ENCODE measurements at places on chromosomes 16 and 17. TPM values are rescaled to one million over a fixed set of nuclear protein-coding genes. Genes with fewer than 3 reads are reported as not detected.
A peak's percentile ranks its signal among the peaks of the same experiment; 100 is the strongest.

KRTAP2-1 gene
- not detected for total RNA-seq

DOC2B gene
- not detected for total RNA-seq

- DNase-seq, result no peak
These were observed 217.8 kb upstream of the PMFBP1 start for GRCh38 chr16:72389791-72390190.

ABCC11 gene
- total RNA-seq, result 0.23 TPM

DNA sequence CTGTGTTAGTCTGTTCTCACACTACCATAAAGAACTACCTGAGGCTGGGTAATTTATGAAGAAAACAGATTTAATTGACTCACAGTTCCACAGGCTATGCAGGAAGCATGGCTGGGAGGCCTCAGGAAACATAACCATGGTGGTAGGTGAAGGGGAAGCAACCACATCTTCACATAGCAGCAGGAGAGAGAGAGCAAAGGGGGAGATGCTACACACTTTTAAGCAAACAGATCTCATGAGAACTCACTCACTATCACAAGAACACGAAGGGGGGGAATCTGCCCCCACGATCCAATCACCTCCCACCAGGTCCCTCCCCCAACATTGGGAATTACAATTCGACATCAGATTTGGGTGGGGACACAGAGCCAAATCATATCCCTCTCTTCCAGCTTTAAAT, 31.8 kb upstream of the NXPH3 start:
- no peak for DNase-seq

DLX4 gene
- 0.28 TPM for total RNA-seq

GRCh38 chr17:47697906-47698711, 4.1 kb downstream of the TBKBP1 start:
- DNase-seq, result no peak

DNA sequence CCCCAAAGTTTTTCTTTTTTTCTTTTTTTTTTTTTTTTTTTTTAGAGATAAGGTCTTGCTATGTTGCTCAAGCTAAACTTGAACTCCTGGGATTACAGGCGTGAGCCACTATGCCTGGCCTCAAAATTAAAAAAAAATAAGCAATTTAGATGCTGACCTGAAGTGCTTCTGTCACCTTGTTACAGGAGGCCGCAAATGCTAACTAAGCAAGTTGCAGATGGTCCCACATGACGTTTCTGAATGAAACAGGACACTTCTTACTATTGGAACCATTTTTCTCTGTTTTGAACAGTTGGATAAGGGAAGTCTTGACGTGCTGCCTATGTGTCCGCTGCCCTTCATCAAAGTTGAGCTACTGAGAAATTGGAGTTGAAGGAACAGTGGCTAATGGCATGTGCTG, 8.8 kb downstream of the ANKRD40CL start:
- no peak for DNase-seq

GRCh38 chr16:85025781-85026653, 1.6 kb upstream of the KIAA0513 start:
- DNase-seq, result no peak

GALR2 gene
- total RNA-seq, result 0.40 TPM

- no peak for DNase-seq
These were observed 241.2 kb upstream of the RPL38 start for GRCh38 chr17:73962308-73962707.

CACNG1 gene
- not detected for total RNA-seq

GRCh38 chr16:54444851-54445458, 158.4 kb upstream of the IRX3 start:
- DNase-seq, result no peak

DNA sequence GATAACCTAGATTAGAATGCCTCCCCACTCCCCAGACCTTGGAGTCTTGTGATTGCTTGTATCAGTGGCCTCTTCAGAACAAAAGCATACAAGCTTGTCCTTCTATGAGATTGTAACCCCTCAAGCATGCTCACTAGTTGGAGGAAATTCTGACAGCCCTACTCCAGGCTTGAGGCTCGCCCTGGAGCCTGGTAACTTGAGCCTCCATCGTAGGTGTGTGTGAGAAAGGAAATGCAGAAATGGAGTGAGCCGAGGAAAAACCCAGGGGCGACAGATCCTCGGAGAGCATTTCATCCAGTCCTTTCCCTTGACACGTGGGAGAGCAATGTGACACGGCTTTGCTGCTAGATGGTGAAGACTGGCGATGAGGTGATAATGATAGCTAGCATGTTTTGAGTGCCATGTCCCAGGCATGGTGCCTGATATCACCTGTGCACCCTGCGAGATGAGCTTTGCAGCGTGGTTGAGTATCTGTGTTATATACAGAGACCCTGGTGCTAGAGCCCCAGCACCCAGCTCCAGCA, 31.2 kb downstream of the GNAO1 start:
- DNase-seq, result no peak

- no peak for DNase-seq
These were observed 59.5 kb upstream of the CACNG4 start for GRCh38 chr17:66904760-66905624.

ANKRD40CL gene
- not detected for total RNA-seq

DNA sequence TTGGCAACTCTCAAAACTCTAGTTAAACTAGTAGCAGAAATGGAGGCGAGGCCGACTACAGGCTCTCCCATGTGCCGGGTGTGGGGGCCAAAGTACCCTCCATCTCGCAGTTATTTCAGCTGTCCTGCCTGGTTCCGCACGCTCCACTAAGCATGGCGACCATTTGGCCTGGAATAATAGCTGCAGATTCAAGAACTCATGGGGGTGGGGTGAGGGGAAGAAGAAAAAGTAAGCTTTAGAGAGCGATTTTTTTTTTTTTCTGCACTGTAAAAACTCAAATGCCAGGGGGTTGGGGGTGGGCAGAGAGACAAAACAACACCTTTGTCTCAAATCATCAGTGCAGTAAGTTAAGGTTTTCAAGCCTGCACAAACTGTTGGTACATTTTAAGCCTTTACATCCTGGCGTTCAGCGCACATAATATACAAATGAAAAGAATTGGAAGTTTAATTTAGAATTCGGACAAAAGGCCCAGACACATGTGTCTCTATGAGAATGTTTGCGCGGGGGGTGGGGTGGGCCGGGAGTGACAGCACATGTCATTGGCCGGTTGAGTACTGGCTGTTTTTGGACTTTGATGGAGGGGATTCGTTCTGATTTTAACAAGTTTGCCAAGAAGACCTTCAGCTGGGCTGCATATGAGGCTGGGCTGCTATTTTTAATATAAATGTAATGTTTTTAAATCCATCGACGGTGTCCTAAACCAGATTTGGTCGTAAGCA, 694.7 kb upstream of the SALL1 start:
- no peak for DNase-seq

- peak; percentile 72 for DNase-seq
These were observed 22.3 kb downstream of the ARHGAP27 start for GRCh38 chr17:45410144-45411091.

KRT38 gene
- total RNA-seq, result not detected

DNA sequence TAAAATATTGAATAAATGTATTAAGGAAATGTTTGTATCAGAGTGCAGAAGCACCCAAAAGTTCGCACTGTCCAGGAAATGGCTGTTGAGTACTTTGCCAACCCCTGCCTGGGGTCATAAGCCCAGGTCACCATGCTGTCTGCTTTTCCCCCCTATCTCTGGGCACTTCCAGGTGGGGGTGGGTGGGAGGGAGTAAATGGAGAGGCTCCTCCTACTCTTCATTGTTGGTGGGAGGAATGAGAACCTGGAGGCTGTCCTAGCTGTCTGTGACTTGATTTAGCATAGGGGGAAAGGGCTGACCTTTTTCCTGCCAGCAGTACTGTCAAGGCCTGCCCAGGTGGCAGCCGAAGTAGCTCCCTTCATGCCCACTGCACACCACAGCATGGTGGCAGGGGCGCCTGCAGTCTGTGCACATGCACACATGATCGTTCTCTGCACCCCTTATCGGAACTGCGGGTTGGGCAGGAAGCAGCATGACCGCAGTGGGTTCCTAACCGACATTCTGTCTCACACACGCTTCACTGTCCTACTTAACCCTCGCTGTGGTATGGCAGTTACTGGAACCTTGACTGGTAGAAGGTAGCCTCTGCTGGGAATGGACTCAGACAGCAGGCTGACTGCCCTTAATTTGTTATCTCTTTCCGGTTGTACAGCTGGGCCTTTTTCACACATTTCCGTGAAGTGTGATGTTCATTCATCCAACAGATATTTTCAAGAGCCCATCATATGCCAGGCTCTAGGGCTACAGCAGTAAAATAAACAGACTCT, 41.5 kb downstream of the LDHD start:
- peak; percentile 94 for DNase-seq

GPRC5B gene
- total RNA-seq, result not detected

DNA sequence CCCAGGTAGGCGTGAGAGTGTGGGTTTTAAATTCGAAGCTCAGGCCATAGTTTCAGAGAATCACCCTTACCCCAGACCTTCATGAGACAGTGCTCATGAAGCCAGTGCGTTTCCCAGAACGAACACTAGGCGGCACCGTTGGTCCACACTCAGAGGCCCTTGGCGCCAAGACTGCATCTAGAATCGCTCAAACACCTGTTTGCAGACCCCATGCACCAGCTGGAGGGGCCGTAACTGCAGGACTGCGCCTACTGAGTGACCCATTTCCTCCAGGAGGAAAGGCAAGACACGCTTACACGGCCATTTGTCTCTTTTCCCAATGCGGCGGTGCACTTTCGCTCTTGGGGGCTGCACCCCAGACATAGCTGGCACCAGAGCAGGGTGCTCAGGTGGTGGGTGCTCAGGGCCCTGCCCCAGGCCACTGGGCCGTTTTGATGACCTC, 34.0 kb downstream of the ADGRG5 start:
- DNase-seq, result peak; percentile 87

GRCh38 chr16:2160915-2161551, 5.5 kb downstream of the TRAF7 start:
- DNase-seq, result no peak

CCL11 gene
- total RNA-seq, result not detected

- no peak for DNase-seq
These were observed 35.9 kb downstream of the CMTM4 start for GRCh38 chr16:66660422-66661209.

DNA sequence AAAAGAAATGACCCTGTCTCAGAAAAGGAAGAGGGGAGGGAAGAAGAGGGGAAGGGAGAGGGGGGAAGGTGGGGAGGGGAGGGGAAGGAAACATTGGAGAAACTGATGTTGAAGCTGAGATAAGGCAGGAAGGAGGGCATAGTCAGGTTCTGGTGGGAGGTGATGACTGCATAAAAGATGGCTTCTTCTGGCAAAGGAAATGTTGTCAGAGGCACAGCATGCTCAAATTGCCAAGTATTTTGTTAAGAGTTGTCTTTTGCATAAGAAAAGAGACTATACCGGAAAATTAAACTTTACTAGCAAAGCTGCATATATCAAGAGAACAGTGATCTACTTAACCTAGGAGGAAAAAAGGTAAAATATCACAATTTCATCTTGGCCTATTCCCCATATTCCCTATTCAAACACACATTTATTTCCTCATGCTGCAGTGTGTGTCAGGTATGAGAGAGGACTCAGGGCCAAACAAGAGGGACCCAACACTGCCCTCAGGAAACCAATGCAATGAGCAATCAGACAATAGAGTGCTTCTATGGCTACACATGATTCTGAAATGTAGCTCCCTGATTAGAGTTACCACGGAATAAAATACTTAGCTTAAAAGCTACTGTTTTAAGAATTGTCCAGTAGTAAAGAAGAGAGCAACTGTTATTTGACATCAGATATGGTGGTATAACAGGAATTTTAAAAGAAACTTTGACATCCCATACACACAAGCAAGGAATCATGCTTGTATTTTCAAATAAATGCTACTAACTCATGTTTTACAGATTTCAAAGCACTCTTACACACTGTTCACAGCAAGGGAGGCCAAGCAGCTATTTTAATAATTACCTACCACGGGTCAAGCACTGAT, 80.9 kb downstream of the PARN start:
- DNase-seq, result no peak

DNA sequence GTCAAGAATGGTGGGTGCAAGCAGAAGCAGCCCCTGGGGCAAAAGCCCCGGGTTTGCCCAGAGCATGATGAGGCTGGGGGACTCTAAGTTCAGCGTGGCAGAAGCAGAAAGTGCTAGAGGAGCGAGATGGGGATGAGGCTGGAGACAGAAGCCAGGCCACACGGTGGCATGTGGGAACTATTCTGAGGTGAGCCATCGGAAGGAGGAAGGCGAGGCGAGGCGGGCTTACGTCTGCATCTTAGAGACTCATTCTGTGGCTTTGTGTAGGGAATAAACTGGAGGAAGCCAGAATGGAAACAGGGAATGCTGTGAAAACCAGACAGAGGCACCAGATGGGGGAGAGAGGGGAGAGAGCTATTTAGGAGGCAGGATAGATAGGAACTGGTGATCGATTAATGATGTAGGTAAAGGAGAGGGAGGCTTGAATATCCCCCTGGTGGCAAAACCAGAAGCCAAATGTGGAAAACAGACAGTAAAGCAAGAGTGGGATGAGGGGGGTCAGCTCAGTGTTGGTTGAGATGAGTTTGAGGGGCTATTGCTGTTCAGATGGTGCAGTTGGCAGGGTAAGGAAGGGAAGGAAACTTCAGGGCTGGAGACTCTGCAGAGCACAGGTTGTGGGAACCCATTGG, 3.1 kb upstream of the TNFSF13 start:
- DNase-seq, result no peak

- DNase-seq, result no peak
These were observed 55.7 kb downstream of the ABR start for GRCh38 chr17:1123921-1124715.

GRCh38 chr16:79994418-79994817, 393.9 kb upstream of the MAF start:
- DNase-seq, result no peak

MFAP4 gene
- total RNA-seq, result not detected

DNA sequence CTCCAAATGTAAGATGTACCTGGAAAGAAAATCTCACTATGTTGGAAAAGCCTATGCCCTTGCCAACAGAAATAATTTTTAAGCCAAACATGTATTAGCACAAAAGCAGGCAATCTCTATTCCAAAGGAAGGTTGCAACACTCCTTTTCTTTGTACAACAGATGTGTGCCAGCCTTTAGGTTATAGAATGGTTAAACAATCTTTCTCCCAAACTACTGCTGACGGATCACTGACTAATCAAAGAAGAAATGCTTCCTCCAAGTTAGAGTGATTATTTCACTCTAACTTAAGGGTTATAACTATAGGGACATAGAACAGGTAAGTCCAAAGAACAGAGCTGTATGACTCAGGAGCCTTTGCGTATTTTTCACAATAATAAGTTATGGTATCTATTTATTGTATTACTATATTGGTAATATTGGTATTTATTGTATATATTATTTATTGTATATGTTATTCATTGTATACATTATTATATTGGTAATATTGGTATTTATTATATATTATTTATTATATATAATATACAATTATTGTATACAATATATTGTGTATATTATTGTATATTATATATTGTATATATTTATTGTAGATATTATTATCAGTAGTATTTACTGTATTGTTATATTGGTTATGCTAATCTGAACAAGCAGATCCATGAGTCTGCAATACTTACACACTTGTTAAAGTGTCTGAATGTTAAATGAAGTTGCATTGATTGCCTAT, 36.7 kb upstream of the ABCA5 start:
- DNase-seq, result no peak

DNA sequence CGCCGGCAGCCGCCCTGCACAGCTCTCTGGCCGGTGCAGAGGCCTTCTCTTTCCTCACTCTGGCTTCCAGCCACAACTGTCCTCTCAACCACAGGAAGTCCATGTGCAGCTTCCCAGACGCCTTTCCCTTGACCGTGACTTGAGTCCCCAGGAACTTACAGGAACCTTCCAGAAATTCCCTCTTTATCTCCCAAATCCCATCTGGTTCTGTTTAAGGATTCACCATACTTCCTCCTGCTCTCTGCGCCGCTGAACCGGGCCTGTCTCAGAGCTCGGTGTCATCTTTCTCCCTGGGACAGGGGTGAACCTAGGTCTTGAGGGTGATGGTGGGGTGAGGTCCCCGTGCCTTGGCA, 65.2 kb upstream of the ZNF469 start:
- DNase-seq, result no peak

ZMYND15 gene
- 0.10 TPM for total RNA-seq
